ENCODE measurements at places on chromosomes 5 and 9.

- DNase-seq: no peak
Observed at GRCh38 chr9:118295413-118295812, 591.2 kb downstream of the TLR4 start.

GRCh38 chr9:129525656-129526196 lies 95.2 kb downstream of the C9orf50 start:
- no peak for DNase-seq

- DNase-seq: no peak
Observed at GRCh38 chr5:104513121-104513602, 950.6 kb upstream of the NUDT12 start.

GRCh38 chr5:103021314-103021713 lies 98.6 kb downstream of the GIN1 start:
- no peak for DNase-seq

DNA sequence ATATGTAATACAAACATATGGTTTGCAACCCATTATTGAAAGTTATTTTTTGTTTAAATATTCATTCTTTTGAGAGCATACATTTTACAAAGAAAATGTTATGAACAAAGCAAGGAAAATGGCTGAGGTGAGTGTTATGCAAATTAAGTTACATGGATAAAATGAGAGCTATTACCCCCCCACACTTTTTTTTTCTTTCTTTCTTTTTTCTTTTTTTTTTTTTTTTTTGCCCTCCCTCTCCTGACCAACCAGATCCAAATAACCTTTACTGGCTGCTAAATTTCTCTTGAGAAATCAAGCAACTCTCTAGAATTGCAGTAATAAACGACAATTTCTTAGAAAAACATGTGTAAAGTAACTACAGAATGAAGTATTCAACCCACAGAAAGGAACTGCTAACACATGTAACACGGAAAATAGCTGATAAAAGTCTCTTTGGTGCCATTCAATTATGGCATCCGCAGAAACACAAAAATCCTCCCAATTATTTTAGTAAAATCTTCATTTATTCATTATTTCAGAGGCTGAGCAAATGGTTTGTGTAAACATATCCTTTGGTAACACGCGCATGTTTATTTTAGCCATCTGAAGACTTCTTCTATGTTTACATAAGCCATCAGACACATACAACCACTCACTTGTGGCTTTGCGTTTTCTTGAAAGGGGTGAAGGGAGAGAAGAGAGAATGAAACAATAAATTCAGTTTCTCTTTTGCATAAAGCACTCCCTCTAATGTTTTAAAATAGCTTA lies 216.1 kb downstream of the NFIB start:
- DNase-seq: no peak

DNA sequence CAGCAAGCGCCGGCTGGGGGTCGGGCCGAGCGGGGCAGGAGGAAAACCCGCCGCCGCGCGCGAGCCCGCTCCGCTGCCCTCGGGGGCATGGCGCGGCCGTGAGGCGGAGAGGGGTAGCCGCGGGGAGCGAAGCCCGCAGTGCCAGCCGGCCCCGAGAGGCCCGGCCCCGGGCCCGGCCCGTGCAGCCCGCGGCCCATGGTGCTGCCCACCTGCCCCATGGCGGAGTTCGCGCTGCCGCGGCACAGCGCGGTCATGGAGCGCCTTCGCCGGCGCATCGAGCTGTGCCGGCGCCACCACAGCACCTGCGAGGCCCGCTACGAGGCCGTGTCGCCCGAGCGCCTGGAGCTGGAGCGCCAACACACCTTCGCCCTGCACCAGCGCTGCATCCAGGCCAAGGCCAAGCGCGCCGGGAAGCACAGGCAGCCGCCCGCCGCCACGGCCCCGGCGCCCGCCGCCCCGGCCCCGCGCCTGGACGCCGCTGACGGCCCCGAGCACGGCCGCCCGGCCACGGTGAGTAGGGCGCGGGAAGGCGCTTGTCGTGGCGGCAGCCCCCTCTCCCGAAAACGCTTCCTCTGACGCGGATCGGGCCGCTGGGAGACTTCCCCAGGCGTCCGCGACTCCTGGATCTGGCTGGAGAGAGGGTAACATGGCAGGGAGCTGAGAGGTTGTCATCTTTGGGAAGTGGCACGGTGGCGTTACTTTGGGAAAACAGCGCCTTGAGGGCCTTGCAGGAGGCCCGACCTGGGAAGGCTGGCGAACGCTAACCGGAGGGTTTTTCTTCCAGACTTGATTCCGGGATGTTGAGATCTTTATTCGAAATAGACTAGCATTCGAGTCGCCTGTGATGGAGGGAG lies 523 bp downstream of the MAML1 start:
- DNase-seq: peak; percentile 29

DNA sequence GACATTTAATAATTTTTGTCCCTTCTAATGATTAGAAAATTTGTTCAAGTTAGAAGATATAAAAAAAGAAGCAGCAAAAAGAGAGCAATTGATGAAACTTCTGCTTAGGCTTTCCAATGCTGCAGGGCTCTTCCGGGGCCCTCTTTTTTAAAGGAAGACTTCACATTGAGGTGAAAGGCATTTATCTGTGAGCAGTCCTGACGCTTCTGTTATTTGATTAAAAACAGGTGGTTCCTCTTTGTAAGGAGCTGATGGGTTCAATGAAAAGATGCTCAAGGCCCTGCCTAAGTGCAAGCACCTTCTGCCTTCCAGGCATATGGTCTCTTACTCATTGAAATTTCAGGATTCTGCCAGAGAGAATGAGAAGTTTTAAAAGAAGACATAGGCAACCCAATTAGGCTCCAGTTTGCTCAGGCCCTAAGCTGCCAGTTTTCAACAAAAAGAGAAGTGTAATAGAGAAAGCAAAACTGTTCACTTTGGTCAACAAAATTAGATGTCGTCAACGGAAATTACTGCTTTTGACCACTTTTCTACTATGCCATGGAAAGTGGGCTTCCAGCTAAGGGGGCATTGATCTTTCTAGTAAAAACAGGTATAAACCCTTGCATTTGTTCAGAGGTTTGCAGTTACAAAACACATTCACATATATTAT lies 100.2 kb downstream of the INSYN2B start:
- no peak for DNase-seq

DNA sequence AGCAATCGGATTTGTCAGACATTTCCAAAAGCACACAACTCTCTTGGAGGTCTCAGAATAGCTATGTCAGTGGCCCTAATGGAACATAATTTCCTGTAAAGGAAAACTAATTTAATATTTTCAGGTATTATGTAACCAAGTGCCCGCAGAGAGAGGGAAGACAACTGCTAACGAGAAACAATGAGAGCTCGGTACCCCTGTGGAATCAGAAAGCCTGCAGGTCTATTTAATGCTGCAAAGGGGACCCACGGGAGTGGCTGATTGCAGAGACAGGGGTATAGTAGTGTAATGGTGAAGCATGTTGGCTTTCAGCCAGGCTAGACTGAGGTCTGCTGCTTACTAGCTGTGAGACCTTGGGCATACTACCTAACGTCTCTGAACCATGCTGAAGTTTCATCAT lies 508.1 kb upstream of the BRINP1 start:
- DNase-seq: no peak

GRCh38 chr9:28610339-28610738 lies 1037.1 kb upstream of the C9orf72 start:
- no peak for DNase-seq

GRCh38 chr5:172374783-172375182 lies 79.5 kb downstream of the SH3PXD2B start:
- DNase-seq: no peak

DNA sequence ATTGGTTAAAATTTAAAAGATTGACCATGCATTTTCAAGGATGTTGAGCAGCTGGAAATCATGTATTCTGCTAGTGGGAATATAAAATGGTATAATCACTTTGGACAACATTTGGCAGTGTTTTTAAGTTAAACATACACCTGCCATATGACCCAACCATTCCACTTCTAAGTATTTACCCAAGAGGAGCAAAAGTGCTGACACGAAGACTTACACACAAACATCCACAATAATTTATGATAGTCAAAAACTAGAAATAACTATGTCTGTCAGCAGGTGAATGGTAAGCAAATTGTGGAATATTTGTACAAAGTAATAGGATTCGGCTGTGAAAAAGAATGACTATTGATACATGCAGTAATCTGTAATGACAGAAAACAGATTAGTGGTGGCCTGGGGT lies 30.7 kb upstream of the SRP19 start:
- DNase-seq: no peak

- DNase-seq: no peak
Observed at GRCh38 chr9:99579964-99580363, 241.7 kb upstream of the NR4A3 start.

DNA sequence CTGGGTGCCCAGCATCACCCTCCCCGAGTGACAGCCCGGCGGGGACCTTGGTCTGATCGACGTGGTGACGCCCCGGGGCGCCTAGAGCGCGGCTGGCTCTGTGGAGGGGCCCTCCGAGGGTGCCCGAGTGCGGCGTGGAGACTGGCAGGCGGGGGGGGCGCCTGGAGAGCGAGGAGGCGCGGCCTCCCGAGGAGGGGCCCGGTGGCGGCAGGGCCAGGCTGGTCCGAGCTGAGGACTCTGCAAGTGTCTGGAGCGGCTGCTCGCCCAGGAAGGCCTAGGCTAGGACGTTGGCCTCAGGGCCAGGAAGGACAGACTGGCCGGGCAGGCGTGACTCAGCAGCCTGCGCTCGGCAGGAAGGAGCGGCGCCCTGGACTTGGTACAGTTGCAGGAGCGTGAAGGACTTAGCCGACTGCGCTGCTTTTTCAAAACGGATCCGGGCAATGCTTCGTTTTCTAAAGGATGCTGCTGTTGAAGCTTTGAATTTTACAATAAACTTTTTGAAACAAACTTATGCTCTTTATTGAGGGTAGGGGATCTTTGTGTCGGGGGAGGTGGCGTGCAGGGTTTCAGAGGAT lies 1.3 kb downstream of the GADD45G start:
- peak; percentile 30 for DNase-seq

DNA sequence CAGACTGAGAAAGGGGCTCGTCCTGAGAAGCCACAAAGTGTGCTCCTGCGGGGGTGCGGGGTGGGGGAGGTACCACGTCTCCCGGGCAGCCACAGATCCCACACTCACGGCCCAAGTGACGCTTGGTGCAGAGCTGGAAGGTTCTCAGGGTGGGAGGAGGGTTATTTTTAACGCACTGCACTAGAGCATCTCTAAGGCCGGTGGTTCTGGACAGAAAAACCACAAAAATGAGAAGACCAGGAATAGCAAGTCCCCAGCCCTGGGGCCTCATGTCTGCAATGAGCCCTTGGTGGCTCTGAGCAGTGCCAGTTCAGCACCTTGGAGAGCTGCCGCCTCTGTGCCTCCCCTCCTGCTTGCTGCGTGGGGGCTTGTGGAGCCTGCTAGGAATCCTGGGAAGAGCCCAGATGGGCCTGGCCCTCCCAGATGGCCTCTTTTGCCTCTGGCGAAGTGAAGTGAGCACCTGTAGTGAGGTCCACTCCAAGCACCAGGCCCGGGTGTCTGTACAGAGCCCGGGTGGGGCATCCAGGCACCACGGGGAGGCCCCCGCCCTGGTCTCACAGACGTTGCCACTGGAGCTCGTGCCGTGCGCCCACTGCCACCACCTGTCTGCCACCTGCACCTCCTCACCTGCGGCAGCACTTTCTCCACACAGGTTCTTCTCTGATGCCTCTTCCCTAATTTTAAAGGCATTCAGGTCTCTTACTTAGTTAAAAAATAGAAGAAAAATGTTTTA lies 48.9 kb upstream of the CACNA1B start:
- DNase-seq: peak; percentile 47

Data from progenitor cell of endocrine pancreas (in vitro differentiated cells).